ENCODE measurements at places on chromosomes 13 and 19. TPM values are rescaled to one million over a fixed set of nuclear protein-coding genes. Genes with fewer than 3 reads are reported as not detected.

Gene KXD1
- total RNA-seq = 98.8 TPM

Gene TEX29
- total RNA-seq = not detected

DNA sequence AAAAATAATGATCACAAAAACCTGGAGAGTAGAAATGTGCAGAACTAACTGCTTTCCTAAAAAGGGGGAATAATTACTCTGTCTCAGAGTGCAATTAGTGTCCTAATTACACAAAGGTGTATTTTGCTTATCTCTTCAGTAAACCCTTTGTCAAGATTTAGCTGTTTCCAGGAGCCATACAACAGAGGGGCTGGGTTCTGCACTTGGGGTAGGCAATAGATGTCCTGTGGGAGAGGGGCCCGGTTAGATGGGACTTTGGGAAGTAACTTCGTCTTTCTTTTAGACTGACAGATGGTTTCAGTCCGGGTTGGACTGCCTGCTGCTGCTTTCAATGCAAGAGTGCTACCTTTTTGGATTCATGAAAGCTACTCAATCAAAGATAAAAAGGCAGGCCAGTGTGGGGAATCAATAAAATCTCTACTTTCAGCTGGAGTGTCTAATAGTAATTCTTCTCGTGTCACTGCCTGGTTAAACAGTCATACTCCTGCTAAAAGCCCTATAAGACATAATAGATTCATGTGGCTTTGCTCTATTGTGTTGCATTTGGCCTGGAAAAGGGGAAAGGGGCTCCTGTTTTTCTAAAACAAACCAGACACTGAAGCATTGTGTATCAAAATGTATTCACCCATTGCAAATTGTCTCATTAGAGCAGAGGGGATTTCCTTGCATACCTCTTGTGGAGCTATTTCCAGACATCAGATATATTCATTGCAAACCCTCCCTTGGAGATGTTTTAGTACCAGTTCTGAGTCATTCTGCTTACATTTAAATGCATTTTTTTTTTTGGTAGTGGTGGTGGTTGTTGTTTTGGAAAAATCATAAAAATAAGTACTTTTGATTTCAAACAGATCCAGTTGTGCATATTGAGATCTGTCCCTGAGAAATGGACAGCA, 83.3 kb upstream of the PCDH8 start:
- no peak for DNase-seq

DNA sequence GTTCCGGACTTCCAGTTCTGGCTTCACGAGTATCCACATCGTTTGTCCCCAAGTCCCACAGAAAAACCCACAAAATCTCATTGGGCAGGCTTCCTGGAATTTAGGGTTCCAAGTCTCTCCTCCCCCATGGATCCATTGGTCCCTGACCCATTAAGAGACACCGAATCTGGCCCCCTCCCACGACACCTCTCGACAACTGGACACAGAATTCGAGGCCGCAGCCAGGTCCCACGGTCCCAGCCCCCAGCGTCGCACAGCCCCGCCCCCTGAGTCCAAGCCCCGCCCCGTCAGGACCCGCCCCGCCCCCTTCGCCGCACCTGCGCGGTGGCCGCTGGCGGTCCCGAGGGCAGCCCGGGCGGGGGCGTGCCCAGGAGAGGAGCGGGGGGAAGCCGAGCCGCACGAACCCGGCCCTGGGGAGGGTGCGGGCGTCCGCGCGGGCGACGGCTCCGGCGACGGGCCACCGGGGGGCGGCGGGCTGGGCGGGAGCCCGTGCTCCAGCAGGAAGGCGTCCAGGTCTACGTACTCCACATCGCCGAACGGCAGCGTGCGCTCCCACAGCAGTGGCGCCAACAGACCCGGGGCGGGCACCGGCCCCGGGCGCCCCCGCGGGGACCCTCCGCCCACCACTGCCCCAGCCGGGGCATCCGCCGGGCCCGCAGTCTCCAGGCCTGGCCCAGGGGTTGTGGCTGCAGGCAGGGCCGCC, 1.8 kb downstream of the DBP start:
- peak; percentile 73 for DNase-seq

Gene TINCR
- not detected for total RNA-seq

Gene ONECUT3
- not detected for total RNA-seq

Gene BLOC1S3
- total RNA-seq = 10.5 TPM

Gene ZNF433
- total RNA-seq = 21.8 TPM

- DNase-seq = no peak
These were observed 27.4 kb upstream of the SCEL start for GRCh38 chr13:77507931-77508776.

Gene PSG7
- total RNA-seq = not detected

Gene DLL3
- not detected for total RNA-seq

Gene PSG2
- not detected for total RNA-seq

Gene CRTC1
- 13.7 TPM for total RNA-seq

- DNase-seq = peak; percentile 91
These were observed 816 bp downstream of the USF2 start for GRCh38 chr19:35269438-35270117.

- peak; percentile 79 for DNase-seq
These were observed 31.3 kb downstream of the TINCR start for GRCh38 chr19:5536337-5536894.

DNA sequence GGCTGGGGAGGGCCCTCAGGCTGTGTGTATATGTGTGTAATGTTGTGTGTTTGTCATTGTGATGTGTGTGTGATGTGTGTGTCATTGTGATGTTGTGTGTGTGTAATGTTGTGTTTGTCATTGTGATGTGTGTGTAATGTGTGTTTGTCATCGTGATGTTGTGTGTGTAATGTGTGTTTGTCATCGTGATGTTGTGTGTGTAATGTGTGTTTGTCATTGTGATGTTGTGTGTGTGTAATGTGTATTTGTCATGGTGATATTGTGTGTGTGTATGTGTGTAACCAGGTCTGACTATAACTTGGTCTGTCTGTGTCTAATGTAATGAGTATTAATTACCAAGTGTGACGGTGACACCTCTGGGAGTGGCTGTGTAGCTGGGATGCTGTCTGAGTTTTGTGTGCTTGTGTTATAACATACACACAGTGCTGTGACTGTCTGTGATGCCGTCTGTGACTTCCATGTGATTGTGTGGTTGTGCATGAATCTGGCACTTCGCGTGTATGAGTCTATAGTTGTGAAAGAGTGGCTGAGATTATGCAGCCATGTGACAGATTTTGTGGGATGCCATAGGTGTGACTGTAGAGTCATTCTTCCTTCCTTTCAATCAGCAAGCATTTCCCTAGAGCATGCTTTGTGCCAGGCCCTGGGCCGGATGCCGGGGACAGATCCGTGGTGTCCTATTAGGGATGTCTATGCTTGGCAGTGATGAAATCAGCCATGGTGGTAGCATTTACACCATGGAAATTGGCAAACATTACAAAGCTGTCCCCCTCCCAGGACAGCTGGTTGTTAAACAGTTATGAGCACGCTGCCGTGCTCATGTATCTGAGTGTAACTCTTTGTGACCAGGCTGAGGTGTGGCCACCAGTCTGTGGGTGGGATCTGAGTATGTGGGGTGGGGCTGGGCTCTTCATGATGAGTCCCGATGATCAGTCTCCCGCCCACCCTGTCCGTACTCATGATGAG, 6.4 kb downstream of the TNFSF14 start:
- no peak for DNase-seq

Gene FFAR1
- total RNA-seq = not detected

Gene SRRM5
- not detected for total RNA-seq

DNA sequence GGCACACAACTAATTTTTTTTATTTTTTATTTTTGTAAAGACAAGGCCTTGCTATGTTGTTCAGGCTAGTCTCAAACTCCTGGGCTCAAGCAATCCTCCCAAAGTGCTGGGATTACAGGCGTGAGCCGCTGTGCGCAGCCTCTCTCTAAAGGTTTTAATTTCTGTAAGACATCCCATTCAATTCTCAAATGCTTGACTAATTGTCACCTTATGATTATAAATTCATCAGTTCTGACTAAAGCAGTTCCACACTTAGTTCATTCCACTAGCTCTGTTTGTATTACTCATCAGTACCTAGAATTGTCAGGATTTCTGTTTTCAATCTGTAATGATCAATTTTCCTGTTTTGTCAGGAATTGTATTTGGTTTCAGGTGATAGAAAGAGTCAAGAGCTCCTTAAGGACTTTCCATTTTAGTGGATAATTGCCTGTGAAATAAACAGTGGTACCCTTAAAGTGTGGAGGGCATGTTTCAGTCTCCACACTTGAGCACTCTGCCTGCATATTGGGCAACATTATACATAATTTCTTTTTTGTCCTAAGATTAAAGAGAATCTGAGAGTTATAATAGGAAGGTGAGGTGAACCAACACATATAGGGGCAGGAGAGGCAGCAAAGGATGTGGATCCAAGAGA, 27.6 kb downstream of the GPALPP1 start:
- no peak for DNase-seq

Gene NLRP5
- not detected for total RNA-seq

DNA sequence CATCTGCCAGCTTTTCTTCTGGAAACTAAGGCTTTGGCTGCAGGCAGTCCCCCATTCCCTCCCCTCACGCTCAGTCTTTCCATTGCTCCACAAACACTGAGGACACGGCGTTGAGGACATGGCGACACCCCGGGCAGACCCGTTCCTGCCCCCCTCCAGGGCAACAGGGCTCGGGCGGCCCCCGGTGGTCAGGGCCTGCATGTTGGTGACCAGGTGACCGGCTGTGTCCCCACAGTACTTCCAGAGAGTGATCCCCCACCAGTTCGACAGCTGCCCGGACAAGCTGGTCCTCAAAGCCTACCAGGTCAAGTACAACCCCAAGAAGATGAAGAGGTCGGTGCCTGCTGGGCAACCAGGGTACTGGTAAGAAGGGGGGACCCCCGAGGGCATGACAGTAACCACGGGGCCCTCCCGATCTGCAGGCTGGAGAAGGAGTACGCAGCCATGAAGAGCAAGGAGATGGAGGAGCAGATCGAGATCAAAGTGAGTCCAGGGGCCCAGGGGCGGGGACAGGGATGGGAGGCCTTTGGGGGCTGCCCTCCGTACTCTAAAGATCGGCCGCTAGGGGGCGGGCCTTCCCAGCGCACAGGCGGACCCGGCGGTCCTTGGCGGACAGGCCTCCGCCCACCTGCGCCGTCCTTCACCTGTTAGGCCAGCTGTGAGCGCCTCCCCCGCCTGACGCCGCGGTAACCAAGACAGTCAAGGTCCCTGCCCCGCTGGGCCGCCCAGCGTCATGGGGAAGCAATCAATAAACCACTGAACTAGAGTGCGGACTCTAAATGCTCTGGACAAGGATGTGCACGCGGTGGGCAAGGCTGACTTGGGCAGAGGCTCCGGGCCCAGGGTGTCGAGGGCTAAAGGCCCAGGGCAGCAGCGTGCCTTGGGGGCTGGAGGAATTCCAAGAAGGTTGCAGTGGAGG, 21.1 kb downstream of the PRR36 start:
- peak; percentile 93 for DNase-seq

- no peak for DNase-seq
These were observed 261.1 kb downstream of the TBC1D4 start for GRCh38 chr13:75220861-75221260.

DNA sequence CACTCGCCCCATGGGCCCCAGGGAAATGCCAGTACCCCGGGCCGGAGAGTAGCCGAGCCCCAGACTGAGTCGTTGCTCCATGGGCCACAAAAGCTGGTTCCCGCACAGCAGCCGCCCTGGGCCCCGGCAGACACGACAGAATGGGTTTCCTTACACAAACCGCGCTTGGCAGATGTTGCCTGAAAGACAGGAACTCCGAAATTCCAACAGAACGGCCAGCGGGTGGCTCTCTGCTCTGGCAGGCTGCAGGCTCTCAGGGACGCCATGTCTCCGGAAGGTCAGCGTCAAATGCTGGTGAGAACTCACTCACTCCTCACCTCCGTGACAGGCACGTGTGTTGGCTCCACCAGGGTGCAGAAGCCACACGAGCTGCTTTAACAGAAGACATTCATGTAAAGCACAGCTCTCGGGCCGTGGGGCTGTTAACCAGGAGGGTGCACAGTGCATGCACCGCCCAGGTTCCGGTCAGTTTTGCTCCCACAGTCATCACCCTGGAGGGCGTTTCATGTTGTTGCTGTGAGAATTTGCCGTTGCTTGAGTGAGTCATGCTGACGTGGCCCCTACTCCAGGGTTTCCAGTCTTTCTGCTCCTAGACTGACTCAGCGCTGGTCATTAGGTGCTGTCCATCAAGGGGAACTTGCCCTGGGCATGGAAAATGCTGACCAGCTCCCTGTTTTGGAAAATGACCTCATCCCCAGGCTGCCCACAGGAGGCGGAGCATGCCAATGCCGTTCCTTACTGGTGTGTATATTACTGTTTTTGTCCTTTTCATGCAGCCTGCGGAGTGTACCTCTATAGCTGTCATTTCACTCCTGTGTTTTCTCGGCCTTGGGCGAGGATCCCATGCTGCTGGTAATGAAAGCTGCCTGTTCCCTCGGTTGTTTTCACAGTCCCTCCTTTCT, 44.8 kb downstream of the ANKRD10 start:
- DNase-seq = peak; percentile 83

DNA sequence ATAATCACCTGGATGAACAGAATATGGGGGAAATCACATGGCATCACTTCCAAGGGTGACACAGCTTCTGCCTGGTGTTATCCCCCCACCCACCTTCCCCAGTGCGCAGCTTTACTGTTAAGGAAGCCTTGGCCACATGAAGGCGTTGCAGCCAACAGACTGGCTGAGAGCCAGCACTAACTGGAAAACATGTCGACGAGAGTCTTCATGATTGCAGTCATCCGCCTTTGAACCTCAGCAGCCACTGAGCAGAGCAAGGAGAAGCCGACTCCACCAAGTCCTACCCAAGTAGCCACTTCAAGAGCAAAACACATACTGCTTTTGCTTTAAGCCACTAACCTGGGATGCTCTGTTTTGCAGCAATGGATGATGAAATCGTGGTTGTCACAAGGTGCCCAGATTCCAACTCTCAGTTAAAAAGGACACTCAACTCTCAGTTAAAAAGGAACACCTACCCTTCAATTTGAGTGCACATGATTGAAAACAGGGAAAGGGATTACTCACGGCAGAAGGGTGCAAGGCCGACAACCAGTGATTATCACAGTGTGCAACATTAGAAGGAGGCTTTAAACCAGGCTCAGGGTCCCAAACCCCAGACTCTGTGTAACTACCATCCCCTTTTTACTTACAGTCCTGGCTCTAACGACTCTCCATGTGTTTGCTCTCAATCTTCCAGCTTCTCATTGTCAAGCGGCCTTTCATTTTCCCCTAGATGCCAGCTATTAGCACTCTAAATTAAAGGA, 149.1 kb downstream of the KLF12 start:
- no peak for DNase-seq

DNA sequence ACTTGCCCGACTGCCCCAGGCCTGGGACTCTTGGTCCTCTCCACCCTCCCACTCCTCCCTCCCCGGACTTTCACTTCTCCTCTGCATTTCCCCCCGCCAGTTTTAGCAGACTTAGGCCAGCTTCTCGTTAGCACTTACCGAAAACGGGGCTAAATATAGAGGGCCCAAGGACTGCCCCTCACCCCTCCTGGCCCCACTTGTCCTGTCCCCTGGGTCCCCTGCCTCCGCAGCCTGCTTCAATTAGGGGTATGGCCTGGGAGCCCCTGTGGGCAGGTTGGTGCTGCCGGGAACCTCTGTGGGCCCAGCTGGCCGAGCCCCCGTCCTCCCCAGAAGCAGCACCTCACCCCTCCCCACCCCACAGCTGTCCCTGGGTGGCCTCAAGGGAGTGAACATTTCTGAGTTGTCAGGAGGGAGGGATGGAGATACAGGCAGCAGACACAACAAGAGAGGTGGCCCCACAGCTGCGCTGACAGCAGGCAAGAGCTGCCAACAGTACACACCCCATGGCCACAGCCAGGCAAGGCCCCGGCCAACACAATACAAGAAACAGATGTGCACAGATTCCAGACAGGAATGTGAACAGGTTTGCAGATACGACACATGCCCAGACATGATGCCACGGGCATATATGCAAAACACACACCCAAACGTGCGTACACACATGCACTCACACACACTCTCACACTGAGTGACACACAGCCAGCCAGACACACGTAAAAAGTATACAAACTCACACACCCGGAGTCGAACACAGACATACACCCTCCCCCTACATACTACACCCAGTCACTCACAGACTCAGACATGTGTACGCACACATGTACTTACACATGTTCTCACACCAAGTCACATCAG, 2.6 kb downstream of the POU2F2 start:
- DNase-seq = no peak
